ENCODE measurements at places on chromosomes 4 and X.

GRCh38 chr4:55758570-55758969 lies 61.0 kb upstream of the EXOC1L start:
- no peak for DNase-seq

GRCh38 chr4:107901213-107901934 lies 30.0 kb upstream of the CYP2U1 start:
- DNase-seq = no peak

- no peak for DNase-seq
Measured at GRCh38 chr4:60588556-60588955, 611.6 kb upstream of the ADGRL3 start.

- DNase-seq = no peak
Measured at GRCh38 chrX:20437683-20438082, 171.0 kb upstream of the RPS6KA3 start.

GRCh38 chr4:147586637-147587036 lies 30.6 kb upstream of the TMEM184C start:
- DNase-seq = no peak

DNA sequence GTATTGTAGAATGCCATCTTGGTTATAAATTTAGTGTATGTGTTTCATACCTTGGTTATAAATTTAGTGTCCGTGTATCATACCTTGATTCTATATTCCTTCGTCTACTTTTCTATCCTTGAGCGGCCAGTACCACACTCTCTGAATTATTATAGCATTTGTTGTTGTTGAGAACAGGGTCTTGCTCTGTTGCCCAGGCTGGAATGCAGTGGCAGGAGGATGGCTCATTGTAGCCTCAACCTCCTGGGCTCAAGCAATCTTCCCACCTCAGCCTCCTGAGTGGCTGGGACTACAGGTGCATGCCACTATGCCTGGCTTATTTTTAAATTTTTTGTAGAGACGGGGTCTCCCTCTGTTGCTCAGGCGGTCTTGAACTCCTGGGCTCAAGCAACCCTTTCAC lies 50.1 kb downstream of the FAM193A start:
- DNase-seq = no peak

DNA sequence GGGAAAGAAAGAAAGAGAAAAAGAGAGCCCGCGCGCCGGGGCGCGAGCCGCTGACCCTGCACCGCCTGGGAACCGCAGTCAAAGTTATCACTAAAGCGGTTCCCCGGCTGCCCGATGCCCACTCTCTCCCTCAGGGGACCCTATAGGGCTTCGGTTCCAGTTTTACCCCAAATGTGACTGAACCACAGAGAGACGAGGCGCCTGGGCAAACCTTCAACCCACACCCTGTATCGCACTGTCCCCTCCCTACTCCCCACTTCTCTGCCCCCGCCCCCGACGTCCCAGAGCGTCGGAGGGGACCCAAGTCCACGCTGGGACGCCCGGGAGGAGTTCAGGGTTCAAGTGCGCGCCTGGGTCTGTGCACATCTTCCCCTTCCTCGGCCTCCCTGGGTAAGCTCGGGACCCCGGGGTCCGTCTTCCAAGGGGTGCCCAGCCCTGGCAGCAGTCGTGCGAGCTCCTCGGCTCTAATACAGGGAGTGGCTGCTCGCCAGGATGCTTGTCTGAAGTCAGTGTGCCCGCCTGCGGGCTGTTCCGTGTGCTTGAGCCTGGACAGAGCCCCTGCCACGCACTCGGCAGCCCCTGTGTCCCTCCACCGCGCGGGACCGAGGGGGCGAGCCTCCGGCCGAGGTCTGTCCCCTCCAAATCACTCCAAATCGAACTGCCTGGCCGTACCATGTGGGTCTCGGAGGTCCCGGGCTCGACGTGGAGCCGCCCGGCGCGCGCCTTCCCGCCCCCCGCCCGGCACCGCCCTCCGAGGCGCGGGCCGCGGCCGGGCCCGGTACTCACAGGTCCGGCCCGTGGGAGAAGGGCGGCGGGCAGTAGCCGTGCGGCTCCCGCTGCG lies 960 bp downstream of the TRPC3 start:
- no peak for DNase-seq

Data from stimulated activated CD8-positive, alpha-beta memory T cell treated with anti-CD3 and anti-CD28 coated beads, Interleukin-4, amount 100 ng/mL, for 4 hours (primary cell).